ENCODE measurements at places on chromosomes 7 and 10.
A peak's percentile ranks its signal among the peaks of the same experiment; 100 is the strongest.

GRCh38 chr10:45657033-45657926 lies 15.3 kb downstream of the ZFAND4 start:
- DNase-seq, result no peak

DNA sequence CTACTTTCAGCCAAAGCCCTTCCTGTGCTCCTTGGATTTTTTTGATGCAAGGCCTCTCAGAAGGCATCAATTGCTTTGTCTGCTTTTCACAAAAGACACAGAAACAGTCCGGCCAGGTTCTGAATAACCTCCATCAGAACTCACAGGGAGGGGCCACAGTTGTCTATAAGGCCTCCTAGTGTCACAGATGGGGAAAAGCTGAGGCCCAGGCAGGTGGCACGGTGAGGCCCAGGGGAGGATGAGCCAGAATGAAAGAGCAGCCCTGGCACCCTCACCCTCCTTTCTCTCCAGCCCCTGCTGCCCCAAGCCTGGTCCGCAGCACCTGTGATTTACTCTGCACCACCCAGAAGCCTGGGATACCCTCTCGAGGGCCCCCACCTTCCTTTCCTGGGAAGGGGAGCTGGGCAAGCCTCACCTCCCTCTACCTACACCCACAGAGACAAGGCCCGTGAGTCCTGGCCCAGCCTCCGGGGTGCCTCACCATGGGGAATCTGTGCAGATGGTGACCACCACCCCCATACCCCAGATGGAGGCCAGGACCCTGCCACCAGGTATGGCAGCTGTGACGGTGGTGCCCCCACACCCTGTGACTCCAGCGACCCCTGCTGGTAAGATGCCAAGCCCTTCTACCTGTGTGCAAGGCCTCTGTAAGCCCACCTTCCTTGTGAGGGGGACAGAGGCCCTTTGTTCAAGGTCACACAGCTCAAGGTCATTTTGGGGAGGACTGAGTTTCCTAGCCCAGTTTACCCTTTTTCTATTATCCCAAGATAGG lies 26.2 kb upstream of the ZNF467 start:
- no peak for DNase-seq

DNA sequence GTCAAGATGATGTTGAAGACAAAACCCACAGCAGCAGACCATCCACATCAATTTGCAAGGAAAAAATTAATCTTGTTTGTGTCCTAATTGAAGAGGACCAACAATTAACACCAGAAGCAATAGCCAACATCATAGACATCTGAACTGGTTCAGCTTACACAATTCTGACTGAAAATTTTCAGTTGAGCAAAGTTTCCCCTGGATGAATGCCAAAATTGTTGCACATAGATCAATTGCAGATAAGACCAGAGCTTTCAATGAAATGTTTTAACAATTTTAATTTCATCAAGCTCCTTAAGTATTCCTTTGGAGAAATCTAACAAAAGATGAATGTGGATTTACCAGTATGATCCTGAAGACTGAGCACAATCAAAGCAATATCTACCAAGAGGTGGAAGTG lies 168.6 kb downstream of the CTNNA3 start:
- no peak for DNase-seq

GRCh38 chr10:69800109-69800508 lies 1.6 kb upstream of the COL13A1 start:
- DNase-seq, result no peak

GRCh38 chr10:64508029-64508661 lies 986.9 kb downstream of the REEP3 start:
- no peak for DNase-seq

GRCh38 chr7:20140291-20141001 lies 76.7 kb downstream of the MACC1 start:
- DNase-seq, result no peak

DNA sequence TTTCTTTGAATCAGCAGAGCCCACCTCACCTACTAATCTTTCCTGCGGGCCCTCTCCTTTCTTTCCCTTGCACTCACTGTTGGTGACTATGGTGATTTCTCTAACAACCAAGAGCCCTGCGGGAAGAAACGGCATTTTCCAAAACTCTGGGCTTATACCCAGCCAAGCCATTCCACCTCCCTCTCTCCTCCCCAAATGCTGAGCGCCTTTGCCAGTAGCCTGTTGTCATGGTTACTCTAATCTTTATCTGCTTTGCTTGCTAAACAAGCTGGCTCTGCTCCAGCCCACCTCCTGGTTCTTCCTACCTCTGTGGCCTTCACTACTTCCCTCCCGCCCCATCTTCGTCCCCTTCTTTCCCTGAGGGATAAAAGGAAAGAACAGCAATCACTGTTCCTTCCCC lies 86.7 kb downstream of the DGKI start:
- no peak for DNase-seq

GRCh38 chr10:19316204-19316870 lies 267.7 kb downstream of the MALRD1 start:
- DNase-seq, result no peak

GRCh38 chr10:35916791-35917190 lies 274.7 kb upstream of the FZD8 start:
- DNase-seq, result no peak

GRCh38 chr7:48703466-48703865 lies 220.9 kb upstream of the CDC14C start:
- DNase-seq, result no peak

- DNase-seq, result no peak
These were observed 212.7 kb upstream of the ZNF804B start for GRCh38 chr7:88546808-88547207.

GRCh38 chr7:140639366-140640053 lies 1.1 kb downstream of the DENND2A start:
- no peak for DNase-seq

- no peak for DNase-seq
These were observed 154.0 kb downstream of the TCF7L2 start for GRCh38 chr10:113104047-113104446.

DNA sequence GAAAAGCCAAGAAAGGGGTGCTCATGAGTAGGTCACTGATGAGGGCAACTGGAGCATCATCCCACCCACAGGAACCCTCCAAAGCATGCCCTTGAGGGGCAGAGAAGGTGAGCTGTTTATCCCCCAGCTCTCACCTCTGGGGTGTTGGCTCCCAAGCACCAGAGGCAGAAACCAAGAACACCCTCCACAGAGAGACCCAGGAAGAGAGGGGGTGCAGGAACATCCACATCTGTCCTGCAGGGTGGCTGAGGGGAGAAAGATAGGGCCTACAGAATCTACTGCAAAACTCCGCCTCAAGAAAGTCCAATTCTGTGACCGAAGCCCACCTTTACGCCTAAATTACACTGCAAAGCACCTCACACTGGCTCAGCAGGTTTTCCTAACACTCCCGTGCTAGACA lies 40.1 kb downstream of the GPAM start:
- no peak for DNase-seq

DNA sequence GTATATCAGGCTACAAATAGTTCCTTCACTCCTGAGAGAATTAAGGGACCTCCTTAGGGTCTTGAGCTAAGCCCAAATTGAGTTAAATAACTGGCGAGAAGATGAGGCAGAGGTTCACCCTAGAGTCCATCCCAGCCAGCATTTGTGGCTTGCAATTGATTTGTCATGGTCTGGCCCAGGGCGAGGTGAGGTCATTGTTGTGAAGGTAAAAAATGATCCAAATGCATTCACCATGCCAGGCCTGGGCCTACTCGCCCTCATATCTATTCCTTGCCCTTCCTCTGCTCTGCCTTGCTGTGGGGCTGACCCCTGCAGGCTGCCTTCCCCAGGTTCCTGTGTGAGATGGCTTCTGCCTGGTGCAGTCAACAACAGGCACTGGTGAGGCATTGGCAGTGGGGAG lies 207.2 kb downstream of the ZNF365 start:
- DNase-seq, result no peak

DNA sequence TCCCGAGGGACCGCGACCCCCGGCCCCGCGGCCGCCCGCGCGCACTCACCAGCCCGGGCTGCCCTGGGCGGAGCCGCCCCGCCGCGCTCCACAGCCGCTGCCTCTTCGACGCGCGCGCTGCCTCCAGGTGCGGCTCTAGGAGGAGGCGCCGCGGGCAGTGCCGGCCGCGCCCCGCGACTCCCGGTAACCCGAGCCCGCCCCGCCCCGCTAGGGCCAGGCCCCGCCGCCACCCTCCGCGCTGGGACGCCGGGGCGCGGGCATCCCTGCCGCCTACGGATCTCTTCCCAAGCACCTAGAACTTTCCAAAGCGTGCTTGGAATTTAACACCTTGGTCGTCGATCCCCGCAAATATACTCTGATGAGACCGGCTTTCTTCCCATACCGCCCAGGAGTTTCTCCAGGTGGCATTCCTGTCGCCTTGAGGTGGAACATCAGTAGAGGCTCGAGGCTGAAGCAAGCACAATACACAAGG lies at the start of gene SLC26A5:
Gene SLC26A5 (minus strand): TSS at position 159 of the 472 bp plus-strand sequence. CDS start 24,693 bp downstream, outside the sequence.
- DNase-seq, result no peak

- DNase-seq, result no peak
These were observed 4.4 kb downstream of the EVX1 start for GRCh38 chr7:27247000-27247399.

DNA sequence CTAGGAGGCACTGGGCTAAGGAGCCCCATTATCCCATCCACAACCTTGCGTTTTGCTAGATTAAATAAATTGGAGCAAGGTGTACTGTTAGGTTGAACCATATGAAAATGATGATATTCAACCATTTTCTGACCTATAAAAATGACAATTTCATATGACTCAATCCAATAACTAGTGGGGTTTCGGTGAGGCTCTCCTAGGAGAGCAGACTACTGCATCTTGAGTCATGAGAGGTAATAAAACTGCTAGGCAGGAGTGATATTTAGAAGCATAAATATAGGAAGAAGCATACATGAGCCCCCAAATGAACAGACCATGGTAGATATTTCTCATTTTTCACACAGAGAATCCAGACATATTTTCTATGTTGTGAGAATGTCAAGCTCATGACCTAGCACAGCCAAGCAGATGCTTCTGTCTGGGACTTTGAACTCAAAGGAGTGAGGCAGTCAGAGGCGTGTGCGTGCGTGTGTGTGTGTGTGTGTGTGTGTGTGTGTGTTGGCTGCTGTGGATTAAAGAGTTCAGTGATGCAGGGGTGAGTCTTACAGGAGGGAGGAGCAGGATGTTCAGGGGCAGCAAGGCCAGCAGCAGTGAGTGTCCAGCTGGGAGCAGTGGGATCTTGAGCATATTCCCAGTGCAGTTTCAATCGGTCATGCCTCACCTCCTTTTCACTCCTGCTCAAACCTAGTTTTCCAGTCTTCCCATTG lies 17.8 kb upstream of the WDR11 start:
- DNase-seq, result no peak

GRCh38 chr7:422191-422885 lies 97.3 kb downstream of the PDGFA start:
- no peak for DNase-seq

DNA sequence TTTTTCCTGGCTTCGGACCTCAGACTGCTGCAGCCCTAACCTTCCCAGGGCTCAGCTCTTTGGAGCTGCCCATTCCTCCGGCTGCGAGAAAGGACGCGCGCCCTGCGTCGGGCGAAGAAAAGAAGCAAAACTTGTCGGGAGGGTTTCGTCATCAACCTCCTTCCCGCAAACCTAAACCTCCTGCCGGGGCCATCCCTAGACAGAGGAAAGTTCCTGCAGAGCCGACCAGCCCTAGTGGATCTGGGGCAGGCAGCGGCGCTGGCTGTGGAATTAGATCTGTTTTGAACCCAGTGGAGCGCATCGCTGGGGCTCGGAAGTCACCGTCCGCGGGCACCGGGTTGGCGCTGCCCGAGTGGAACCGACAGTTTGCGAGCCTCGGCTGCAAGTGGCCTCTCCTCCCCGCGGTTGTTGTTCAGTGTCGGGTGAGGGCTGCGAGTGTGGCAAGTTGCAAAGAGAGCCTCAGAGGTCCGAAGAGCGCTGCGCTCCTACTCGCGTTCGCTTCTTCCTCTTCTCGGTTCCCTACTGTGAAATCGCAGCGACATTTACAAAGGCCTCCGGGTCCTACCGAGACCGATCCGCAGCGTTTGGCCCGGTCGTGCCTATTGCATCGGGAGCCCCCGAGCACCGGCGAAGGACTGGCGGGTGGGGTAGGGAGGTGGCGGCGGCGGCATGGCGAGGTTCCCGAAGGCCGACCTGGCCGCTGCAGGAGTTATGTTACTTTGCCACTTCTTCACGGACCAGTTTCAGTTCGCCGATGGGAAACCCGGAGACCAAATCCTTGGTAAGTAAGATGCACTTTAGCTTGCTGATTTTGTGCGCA lies at the start of gene PLXDC2:
Gene PLXDC2 (plus strand): TSS at position 22 of the 820 bp plus-strand sequence.
- peak; percentile 84 for DNase-seq

DNA sequence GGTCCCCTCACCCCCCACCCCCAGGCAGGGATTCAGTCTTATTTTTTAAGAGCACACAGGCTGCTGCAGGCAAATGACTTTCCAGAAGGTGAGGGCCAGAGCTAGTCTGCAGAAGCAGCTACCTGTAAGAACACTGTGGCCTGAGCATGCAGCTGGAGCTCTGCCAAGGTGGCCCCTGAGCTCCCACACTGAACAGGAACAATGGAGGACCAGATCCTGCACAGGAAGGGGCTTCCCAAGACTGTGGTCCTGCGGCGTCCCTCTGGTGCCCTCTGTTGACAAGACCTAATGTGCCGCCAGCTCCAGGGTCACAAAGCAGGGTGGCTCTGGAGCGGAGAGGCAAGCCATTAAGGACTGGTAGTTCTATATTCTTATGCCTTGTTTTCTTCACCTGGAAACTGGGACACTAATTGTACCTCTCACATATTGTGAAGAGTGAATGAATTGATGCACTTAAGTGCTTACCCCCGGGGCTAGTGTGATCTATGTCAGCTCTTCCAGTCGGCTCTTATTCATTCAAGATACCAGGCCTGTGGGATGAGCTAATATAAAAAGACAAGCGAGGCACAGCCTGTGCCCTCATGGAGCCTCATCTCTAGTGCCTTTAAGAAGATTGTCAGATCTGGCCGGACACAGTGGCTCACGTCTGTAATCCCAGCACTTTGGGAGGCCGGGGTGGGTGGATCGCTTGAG lies 8.0 kb upstream of the BEND7 start:
- DNase-seq, result no peak

- DNase-seq, result no peak
These were observed 58.9 kb downstream of the FRMPD2 start for GRCh38 chr10:48215486-48216203.

DNA sequence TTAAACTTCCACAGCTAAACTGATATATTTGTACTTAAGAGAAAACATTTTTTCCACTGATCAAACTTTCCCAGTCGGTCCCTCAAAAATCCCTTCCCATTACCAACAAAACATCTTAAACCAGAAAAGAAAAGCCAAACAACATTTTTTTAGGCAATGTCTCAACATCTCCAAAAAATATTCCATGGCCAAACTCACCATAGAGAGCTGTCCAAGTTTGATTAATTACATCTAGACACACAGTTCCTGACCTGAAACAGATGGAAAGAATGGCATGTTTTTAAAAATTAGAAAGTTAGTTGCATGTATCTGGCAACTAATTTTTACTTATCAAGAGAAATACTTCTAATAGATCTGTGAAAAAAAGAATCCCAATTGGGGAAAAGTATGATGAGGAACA lies 95.4 kb downstream of the UBE2H start:
- DNase-seq, result no peak
